ENCODE measurements at places on chromosomes 1 and 21.
A peak's percentile ranks its signal among the peaks of the same experiment; 100 is the strongest.

DNA sequence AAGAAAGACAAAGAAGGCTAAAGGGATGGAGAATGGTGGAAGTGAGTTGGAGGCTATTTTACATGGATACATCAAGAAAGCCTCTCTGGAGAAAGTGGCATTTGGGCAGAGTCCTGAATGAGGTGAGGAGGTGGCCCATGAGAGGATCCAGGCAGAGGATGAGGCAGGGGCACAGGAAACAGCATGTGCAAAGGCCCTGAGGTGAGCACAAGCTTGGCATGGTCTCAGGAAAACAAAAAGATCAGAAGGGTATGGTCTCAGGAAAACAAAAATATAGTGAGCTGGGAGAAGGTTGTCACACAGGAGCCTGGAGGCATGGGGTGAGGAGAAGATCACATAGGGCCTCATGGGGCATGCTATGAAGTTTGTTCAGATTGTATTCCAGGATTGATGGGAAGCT lies 62.1 kb upstream of the F3 start:
- DNase-seq, result no peak

DNA sequence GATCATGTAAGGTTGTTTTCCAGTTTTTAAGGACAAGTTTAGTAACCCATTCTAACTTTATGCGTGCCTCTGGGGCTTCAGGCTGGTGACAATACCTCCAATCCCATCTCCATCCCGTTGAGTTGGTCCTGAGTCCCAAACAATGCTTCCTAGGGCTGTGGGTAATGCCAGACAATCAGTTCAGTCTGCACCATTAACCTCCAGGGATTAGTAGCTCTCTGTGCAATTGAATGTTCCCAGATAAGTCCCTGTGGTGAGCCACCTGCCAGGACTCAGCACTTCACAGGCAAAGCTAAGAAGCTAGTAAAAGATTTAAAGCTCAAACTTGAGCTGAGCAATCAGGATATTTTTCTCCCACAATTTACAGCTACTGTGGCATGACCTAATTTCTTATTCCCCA lies 462.2 kb upstream of the PTBP2 start:
- no peak for DNase-seq

GRCh38 chr1:23736437-23737134 lies 6.7 kb upstream of the ELOA start:
- DNase-seq, result no peak

- DNase-seq, result no peak
These were observed 94.8 kb upstream of the PRMT6 start for GRCh38 chr1:106961646-106962045.

GRCh38 chr1:243244432-243244841 lies 10.6 kb downstream of the CEP170 start:
- no peak for DNase-seq

DNA sequence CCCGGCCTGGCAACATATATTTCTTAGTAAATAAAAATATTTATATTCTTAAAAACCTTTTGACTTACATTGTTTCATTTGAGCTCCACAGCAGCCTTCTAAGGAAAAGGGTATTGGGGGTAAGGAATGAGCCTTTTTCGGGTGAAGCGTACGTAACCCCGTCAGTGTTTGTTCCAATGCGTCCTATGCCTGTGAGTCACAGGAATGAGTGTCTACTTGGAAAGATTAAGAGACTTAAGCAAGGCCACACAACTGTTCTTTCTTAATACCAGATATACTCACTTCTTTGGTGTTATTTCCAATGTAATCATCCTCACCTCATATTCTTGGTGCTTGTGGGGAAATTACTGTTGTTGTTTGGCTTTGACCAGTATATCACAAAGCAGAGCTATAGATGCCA lies 22.7 kb downstream of the WDTC1 start:
- no peak for DNase-seq

DNA sequence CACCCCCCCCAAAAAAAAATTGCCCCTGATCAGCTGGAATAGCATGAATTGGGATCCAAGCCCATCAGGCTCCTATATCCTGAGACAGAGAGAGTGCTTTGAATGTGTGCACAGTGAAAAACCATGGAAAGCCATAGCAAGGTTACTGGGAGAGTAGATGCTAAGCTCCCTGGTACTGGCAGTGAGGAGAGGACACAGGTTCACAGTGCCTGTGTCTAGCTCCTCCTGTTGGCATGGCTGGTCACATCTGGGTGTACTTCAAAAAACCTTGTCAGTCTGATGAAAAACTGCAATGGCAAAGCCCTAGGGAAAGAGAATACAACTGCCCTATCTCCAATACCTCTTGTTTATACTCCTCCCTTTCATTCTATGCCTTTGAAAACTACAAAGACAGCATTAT lies 12.9 kb downstream of the COPA start:
- no peak for DNase-seq

GRCh38 chr1:235648954-235649367 lies 623 bp downstream of the GNG4 start:
- DNase-seq, result no peak

GRCh38 chr1:62722796-62723195 lies 34.6 kb upstream of the DOCK7 start:
- DNase-seq, result no peak

DNA sequence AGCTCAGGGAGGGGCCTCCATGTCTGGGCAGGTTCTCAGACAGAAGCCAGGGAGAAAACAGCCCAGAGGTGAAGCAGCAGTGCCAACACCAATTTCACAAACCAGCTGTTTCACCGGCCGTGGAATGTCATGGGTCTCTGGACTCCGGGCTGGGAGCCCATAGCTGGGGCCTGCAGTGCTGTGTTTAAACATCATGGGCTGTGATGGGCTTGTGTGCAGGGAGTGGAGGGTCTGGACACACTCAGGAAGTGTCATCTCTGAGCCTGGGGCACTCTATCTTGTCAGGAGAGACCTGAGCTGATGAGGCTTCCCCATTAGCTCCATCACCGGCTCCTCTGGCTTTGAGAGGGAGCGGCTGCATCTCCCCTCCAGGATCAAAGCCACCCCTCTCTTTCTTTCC lies 173.6 kb upstream of the IGSF21 start:
- no peak for DNase-seq

DNA sequence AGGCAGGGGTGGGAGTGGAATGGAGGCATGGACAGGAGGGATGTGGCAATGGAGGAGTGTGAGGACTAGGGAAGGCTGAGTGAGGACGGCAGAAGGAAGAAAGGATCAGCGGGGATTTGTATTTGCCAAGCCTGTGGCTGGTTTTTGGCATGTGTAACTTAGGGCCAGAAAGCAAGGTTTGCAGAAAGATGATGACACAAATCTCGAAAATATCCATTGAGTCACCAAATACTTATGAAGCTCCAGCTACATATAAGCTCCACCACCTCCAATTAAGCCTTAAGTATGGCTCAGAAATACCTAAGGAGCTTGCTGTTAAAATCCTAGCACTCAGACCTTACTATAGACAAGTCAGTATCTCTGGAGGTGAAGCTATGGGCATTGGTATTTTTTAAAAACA lies 90.1 kb downstream of the OMA1 start:
- DNase-seq, result no peak

GRCh38 chr1:166865926-166866325 lies 10.1 kb downstream of the TADA1 start:
- DNase-seq, result no peak

- DNase-seq, result no peak
These were observed 7.2 kb upstream of the NHLH1 start for GRCh38 chr1:160359559-160360226.

DNA sequence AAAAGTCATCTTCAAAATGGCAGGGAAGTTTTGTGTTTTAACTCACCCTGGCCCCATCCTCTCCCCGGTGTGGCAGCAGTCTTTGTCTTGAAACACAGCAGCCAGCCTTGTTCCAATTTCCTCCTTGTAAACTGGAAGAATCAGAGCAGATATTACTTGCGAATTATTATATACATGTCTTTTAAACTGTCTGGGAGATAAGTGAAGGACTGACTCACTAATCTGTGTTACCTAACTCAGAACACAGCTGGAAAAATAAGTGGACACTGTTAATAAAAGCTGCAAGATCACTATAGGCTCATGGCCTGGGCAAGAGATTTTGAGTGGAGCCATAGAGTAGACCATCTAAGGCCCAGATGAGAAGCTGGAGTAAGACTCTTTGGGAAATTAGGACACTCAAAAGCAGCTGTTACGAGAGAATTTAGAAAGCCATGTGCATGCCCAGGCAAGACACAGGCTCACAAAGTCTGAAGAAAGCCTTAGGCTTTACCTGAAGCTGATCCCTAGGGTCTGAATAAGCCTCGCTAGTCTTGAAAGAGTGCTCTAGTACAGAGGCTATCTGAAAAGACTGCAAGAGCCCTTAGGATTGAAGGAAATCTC lies 233.0 kb upstream of the RAB4A start:
- DNase-seq, result no peak

GRCh38 chr21:35376406-35377135 lies 327.5 kb upstream of the RUNX1 start:
- no peak for DNase-seq

- DNase-seq, result no peak
These were observed 34.9 kb downstream of the ASH1L start for GRCh38 chr1:155527677-155528076.

GRCh38 chr1:168603501-168604110 lies 27.2 kb downstream of the XCL1 start:
- DNase-seq, result peak; percentile 23

DNA sequence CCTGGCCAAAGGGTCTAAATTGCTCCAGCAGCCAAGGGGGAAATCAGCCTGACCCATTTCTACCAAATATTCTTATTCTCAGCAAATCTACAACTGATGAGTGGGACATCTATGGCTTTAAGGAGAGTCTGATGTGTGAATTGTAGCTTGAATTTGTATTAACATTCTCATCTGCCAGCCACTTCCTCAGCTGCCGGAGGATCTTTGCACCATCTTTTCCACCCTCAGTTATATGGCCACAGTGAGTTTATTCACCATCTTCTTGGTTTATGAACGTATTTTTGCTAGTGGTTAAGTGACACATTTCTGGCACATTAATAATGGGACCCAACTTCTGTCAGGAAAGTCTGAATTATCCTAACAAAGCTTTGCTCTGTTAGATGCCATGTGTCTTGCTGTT lies 69.6 kb downstream of the COLGALT2 start:
- DNase-seq, result no peak

- DNase-seq, result peak; percentile 27
These were observed 96.8 kb upstream of the TMEM51 start for GRCh38 chr1:15056515-15057285.

GRCh38 chr21:42356650-42357049 lies 5.9 kb upstream of the TFF2 start:
- no peak for DNase-seq

DNA sequence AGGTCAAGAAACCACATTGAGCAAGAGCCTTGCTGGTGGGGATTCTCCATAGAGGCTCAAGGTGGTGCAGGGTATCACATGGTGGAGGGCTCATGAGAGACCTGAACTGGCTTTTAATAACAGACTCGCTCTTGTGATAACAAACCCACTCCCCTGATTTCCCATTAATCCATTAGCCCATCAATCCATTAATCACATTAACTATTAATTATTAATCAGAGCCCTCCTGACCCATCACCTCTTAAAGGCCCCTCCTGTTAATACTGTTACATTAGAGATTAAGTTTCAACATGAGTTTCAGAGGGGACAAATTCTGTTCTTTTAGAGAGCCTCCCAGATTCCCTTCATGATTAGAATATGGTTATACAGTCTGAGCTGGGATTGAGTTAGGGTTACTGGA lies 61.8 kb downstream of the IER5 start:
- no peak for DNase-seq

DNA sequence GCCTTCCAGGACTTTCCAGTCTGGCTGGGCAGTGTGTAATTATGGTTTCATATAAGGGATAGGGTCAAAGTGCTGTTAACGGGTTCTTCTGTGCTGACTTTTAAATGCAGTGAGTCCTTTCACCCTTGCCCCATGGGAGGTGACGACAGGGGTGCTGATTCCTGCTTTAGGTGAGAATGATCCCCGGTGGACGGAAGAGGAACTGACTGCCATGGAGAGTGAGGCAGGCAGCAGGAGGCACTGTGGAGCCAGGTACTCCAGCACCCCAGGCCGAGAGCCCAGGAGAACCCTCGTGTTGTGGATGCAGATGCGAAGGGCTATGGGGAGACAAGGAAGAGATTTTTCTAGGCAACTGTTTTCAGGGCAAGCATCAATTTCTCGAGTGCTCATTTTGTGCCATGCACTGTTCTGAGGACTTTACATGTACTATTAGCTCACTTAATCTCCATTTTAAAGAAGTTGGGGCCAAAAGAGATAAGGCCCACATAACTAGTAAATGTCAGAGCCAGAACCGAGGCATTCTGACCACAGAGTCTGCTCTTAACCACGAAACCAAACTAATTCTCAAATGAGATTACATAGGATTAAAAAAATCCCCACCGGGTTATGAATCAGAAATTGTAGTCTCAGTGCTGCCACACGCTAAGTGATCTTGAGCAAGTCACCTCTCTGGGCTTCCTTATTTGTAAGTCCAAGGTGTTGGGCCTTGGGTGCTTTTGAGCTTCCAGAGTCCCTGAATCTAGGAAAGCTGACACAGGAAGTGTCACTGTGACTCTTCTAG lies 28.2 kb downstream of the STPG1 start:
- DNase-seq, result no peak

DNA sequence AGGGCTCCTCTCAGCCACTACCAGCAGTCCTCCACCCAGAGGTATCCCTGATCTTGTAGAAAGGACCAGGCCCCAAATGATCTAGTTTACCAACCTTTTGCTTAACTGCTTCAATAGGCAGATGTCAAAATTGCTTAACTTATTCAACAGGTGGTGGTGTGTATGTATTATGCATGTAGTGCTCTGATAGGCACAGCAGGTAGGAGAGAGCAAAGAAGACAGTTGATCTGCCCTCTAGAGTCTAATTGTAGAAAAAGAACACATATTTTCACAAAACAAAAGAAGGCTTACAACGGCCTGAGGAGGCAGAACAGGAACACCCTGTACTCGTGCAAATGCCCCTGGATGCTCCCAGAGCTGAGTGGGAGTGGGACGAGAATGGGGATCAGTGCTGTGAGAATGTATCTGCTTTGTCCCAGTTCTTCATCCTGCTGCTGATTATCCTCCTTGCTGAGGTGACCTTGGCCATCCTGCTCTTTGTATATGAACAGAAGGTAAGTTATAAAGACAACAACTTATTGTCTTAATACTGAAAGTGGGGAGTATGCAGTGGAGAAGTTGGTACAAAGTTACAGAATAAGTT lies 21.1 kb downstream of the CD53 start:
- no peak for DNase-seq

DNA sequence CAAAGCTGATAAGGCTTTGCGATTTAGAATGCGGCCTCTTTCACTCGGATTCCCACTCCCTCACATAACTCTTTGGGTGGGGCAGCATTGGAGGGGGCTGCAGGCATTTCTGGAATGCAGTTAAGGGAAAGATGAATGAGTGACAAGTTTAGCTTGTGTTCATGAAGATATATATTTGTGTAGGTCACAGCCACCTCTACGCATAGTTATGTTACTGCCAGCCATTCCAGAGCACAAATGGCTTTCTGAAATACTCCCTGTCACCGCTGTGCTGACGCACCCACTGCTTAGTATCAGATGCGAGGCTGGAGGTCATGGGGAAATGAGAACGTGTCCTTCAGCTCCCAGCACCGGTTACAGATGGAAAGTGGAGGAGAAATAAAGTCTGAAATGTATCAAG lies 54.1 kb upstream of the ATP1A1 start:
- no peak for DNase-seq

- DNase-seq, result no peak
These were observed 162.0 kb upstream of the ZP4 start for GRCh38 chr1:238052496-238053266.

GRCh38 chr1:223175032-223175431 lies 32.0 kb upstream of the TLR5 start:
- no peak for DNase-seq

Measured in fibroblast of the conjunctiva (primary cell).